NCI-H2227 treated with DMSO at 0.1 percent for 48 hours (cell line): ENCODE measurements at places on chromosomes 2 and 18.

GRCh38 chr18:77314511-77314910, 64.9 kb downstream of the GALR1 start:
- DNase-seq: no peak

DNA sequence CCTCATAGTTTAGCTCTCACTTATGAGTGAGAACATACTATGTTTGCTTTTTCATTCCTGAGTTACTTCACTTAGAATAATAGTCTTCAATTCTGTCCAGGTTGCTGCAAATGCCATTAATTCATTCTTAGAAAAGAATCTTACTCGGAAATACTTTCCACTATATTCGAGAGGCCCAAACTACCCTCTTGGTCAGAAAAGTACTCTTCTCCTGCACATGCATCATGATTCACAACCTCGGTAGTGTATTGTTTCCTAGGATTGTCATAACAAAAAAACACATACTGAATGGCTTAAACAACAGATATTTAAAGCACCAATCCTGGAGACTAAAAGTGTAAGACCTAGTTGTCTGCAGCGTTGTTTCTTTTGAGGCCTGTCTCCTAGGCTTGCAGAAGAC, 364.0 kb upstream of the SLC14A2 start:
- no peak for DNase-seq

DNA sequence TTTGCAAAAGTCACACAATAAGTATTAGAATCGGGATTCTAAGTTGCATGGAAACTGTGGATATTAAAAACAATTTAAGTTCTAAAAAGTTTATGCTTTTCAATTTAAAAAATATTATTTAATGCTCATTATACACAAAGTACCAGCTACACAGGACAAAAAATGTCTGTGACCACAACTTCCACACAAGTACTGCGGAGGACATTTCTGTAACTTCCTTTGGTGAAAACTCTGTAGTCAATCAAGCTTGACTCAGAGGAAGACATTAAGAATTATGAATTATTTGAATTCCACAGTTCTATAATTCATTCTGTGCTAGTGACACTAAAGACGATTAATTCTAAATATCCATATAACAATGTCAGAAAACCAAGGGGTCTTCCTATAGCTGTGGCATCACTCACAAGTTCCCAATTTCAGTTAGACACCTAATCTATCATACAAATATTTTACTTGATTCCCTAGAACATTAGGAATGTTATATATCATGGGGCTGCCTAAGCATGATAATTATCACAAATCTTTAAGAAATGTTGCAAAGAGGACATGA, 120.5 kb downstream of the AFF3 start:
- no peak for DNase-seq

GRCh38 chr2:133434959-133435668, 133.1 kb downstream of the NCKAP5 start:
- peak; percentile 86 for DNase-seq

DNA sequence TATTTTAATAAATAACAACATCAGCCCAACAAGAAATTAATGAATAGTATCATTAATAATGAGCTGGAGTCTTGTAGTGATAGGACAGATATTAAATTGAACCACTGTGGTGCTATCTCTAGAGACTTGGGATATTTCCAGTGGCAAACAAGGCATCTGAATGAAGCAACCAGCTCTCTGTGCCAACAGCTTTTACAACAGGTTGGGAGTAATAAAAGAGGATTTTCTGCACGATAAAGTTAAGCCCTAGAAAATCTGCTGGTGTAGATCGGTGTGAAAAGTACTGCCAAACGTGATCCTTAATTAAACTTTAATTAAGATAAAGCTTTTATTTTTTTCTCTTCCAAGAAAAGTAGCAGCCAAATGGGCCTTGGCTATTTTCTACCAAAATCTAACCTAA, 385.5 kb downstream of the NR4A2 start:
- DNase-seq: no peak

DNA sequence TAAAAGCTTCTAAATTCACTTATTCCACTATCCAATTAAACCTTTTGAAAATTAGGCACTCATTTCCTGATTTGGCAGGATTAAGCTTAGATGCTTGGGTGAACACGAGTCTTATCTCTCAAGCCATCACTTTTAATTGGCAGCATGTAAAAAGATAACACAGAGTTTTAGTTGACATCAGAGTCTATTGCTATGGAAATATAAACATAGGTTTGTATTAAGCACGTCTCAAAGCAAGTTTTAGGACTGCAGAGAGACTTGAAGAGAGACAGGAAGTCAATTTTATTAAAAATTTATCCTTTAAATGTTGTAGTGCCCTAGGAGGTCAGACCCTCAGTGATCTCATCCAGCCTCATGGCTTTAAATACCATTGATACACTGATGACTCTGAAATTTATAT, 5.6 kb downstream of the RBKS start:
- DNase-seq: no peak

- DNase-seq: no peak
These were observed 54.9 kb upstream of the BZW1 start for GRCh38 chr2:200756618-200757321.

GRCh38 chr2:191922736-191923651, 76.1 kb upstream of the CAVIN2 start:
- DNase-seq: no peak

DNA sequence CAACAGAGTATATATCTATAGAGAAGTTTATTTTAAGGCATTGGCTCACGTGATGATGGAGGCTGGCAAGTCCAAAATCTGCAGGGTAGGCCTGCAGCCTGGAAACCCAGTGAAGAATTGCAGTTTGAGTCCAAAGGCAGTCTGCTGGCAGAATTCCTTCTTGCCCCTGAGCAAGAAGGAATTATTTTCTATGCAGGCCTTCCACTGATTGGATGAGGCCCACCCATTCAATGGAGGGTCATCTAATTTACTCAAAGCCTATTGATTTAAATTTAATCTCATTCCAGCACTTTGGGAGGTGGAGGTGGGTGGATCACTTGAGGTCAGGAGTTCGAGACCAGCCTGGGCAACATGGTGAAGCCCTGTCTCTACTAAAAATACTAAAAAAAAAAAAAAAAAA, 30.4 kb upstream of the C18orf32 start:
- no peak for DNase-seq

- DNase-seq: no peak
These were observed 6.5 kb upstream of the RAX start for GRCh38 chr18:59279722-59280121.

DNA sequence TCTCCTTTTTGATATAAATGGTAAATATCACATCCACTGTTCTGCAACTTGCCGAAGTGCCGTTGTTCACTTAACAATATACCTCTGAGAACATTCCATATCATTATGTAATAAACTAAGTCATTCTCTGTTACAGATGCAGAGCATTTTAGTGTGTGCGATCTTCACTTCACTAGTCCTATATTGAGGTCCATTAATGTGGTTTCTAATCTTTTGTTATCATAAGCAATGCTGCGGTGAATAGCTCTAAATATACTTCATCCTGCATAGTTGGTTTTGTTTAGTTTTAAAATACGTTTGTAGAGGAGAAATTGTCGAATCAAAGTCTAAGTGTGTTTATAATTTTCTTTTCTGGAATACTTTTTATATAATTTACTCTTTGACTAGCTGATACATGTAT, 280.3 kb upstream of the TRIB2 start:
- DNase-seq: no peak

- DNase-seq: peak; percentile 61
These were observed at the start of gene FBXO36 for GRCh38 chr2:229922449-229923386. Gene FBXO36, plus strand, starts transcription at chr2:229922503. Its CDS starts 11 bp downstream, at chr2:229922514.

DNA sequence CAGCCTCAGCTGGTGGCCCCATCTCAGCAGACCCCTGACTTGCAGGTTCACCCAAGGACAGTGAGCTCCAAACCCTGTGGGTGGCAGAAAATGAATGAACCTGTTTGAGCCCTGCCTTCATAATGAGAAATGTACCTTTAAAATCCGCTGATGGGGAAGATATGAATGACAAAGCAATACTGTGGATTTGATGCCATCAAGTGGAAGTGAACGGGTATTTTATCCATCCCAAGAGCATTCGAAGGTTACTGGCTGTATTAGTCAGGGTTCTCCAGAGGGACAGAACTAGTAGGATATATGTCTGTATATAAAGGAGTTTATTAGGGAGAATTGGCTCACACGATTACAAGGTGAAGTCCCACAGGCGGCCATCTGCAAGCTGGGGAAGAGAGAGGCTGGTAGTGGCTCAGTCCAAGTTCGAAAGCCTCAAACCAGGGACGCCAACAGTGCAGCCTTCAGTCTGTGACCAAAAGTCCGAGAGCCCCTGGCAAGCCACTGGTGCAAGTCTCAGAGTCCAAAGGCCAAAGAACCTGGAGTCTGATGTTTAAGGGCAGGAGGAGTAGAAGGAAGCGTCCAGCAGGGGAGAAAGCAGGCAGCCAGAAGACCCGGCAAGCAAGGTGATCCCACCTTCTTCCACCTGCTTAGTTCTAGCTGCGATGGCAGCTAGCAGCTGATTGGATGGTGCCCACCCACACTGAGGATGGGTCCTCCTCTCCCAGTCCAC, 32.1 kb downstream of the TOGARAM2 start:
- no peak for DNase-seq

GRCh38 chr2:17303521-17303920, 214.7 kb downstream of the RAD51AP2 start:
- no peak for DNase-seq

GRCh38 chr2:149027590-149028250, 10.8 kb upstream of the LYPD6B start:
- DNase-seq: no peak

DNA sequence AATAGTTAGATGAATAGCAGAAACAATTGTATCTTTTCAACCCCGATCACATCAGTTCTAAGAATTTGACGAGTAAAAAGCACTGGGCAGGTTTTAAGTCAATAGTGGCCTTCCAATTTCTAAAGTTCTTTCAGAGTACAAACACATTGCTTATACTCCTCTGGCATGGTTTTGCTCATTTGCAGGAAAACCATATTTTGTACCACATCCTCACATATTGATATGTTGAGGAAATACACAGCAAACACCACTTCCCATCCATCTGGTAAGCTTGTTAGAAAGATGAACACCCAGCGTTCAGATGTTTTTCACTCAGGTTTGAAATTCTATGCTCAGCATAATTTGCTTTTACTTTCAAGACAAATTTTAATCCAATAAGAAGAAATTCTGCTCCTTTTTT, 344.6 kb upstream of the ACVR2A start:
- no peak for DNase-seq

- DNase-seq: peak; percentile 71
These were observed 56.9 kb downstream of the COL4A4 start for GRCh38 chr2:227106845-227107759.

- no peak for DNase-seq
These were observed 55.9 kb downstream of the FN1 start for GRCh38 chr2:215379948-215380347.

DNA sequence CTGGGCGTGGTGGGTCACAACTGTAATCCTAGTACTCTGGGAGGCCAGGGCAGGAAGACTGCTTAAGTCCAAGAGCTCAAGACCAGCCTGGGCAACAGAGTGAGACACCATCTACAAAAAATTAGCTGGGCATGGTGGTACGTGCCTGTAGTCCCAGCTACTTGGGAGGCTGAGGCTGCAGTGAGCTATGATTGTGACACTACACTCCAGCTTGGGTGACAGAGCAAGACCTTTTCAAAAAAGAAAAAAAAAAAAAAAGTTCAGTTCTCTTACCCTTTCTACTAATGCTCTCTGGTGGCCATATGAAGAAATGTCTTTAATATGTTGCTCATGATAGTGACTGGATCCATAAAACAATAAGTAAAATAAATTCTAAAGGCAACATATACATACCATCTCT, 14.9 kb downstream of the TYW5 start:
- peak; percentile 60 for DNase-seq

DNA sequence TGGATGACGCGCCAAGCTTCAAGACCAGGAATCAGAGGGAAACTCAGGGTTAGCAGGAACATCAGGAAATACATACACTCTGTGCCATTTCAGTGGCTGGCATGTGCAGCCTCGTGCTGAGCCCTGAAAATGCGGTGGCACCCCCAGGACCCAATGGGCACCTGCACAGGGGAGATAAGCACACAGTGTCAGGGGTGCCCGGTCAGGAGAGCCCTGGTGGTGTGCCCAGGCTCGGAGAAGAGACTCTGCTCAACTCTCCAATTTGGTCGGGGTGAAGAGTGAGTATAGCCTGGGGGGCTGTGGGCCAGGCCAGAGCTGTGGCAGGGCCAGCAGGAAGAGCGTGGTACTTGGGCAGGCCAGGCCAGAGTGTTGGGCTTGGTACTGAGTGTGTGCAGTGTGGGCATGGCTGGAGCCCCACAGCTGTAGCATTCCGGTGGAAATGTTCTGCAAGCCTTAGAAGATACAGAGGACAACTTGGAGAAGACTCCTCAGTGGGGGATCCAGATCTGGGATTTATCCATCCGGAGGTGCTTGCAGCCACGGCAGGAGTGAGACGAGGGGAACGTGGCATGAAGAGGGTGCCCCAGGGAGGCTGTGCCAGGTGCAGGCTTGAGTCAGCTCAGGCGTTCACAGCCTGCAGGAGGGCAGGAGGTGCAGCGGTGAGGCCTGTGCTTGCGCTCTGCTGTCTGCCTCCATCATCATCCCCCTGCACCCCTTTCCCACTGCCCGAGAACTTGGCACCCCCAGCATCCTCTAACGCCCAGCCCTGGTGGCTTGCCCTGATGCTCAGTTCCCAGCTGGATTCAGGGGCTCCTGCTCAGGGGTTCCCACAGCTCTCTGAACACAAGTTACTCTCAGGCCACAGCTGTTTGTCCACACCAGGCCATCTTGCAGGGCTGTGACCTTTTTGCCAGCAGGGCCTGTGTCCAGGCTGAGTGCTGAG, 451.7 kb upstream of the HS6ST1 start:
- no peak for DNase-seq

DNA sequence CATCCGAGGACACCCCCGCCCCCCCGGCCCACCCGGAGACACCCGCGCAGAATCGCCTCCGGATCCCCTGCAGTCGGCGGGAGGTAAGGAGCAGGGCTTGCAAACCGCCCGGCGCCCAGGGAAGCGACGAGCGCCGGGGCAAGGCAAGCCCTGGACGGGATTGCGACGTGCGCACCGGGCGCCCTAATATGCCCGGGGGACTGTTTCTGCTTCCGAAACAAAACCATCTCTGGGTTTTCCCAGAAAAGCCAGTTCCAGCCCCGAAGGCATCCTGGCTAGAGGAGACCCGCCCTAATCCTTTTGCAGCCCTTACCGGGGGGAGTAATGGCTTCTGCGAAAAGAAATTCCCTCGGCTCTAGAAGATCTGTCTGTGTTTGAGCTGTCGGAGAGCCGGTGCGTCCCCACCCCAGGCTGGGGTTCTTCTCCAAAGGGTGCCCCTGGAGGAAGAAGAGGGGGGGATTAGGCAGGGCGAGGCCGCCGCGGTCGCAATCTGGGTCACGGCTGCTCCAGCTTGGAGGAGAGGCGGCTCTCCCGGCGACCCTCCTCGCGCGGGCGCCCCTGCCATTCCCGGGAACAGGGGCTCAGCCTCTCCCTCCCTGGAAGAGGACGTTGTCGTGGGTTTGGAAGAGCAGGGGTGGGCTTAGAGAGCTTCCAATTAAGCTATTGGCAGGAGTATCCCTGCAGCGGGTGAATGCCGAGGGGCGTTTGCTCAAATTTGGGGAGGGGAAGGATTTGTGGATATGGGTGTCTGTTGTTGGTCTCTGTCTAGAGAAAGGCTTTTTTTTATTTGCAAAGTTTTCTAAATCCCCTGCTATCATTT, 521 bp downstream of the MYCN start:
- DNase-seq: peak; percentile 63

- DNase-seq: no peak
These were observed 69.8 kb downstream of the CYBRD1 start for GRCh38 chr2:171592036-171592555.

GRCh38 chr2:221552291-221552690, 19.8 kb downstream of the EPHA4 start:
- peak; percentile 16 for DNase-seq
